ENCODE measurements at places on chromosomes 13 and 19. TPM values are rescaled to one million over a fixed set of nuclear protein-coding genes. Genes with fewer than 3 reads are reported as not detected.
A peak's percentile ranks its signal among the peaks of the same experiment; 100 is the strongest.

DNA sequence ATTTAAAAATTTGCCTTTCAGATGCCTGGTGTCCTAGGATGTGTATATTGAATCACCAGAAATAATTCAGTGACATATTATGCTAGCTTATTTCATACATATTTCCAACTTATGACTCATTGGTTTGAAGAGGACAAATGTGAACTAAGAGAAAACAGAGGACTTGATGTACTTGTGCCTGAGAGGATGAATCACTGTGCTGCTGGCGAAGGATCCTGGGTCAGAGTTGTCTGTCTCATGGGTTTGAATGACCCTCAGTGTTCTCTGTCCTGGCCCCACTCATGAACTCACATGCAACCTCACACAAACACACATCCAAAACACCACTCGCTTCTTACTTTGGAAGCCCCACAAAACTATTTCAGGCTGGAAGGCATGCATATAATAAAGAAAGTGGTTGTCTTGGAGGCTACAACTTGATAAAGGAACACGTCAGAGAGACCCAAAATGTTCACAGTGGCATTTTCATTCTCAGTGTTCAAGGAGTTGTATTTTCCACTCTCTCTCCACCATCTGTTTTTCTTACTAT lies 129.0 kb upstream of the SPRY2 start:
- no peaks in the 10 kb centered on the region for H3K4me1 ChIP-seq
- DNase-seq = no peak
- no peaks in the 10 kb centered on the region for H3K36me3 ChIP-seq
- H3K27ac ChIP-seq = peak overlapping the region; percentile 45

The CAPN12 gene
- 56.8 TPM for total RNA-seq

DNA sequence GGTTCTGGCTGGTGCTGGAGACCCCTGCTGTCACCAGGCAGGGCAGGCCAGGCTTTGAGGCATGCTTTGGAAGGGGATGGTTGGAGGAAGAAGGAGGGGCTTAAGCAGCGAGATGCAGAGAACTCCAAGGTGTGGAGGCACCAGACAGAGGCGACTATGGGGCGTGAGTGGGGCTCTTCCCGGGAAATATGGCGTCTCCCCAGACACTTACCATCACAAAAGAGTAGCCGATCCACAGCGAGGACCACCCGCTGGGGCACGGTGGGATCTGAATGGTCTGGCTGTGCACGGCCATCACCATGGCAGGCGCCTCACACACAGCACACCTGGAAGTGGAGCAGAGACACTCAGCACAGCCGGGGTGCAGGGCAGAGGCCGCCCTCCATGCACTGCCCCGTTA lies 151.9 kb downstream of the COL4A1 start:
- H3K4me3 ChIP-seq = no peak overlapping the region
- H3K27ac ChIP-seq = no peak overlapping the region
- H3K27me3 ChIP-seq = no peaks in the 10 kb centered on the region
- no peaks in the 10 kb centered on the region for H3K4me1 ChIP-seq
- peaks cover 45% of the 10 kb centered on the region for H3K36me3 ChIP-seq

DNA sequence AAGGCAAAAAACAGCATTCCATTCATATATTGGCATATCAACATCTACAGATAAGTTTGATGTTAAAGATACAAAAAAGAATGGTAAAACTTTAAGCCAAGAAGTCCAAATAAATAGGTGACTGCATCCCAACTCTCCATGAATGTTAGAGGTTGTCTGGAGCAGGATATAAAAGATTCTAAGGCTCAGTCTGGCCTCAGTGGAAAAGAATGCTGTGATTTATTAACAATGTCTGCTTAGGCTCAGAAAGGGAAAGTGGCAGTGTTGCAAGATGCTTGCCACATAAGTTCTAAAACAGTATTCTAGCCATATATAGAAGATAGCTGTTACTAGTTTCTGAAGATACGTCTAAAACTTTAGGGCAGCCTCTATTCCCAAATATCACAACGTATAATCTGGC lies 179.8 kb upstream of the NBEA start:
- H3K36me3 ChIP-seq = no peaks in the 10 kb centered on the region
- no peak overlapping the region for H3K27ac ChIP-seq
- DNase-seq = no peak
- no peak overlapping the region for H3K4me3 ChIP-seq
- no peaks in the 10 kb centered on the region for H3K4me1 ChIP-seq

The CDK8 gene
- total RNA-seq = 16.8 TPM

The IFNL1 gene
- total RNA-seq = not detected

GRCh38 chr19:18437491-18438330 lies at the start of gene ISYNA1:
Gene ISYNA1, minus strand, starts transcription at chr19:18438133. Its CDS starts 154 bp downstream, at chr19:18437979.
- DNase-seq = peak; percentile 68
- peak within 1 kb of the TSS; percentile 63 for H3K4me3 ChIP-seq
- H3K4me1 ChIP-seq = peaks cover 21% of the 10 kb centered on the region

- no peak for DNase-seq
- no peaks in the 10 kb centered on the region for H3K36me3 ChIP-seq
- H3K4me3 ChIP-seq = no peak overlapping the region
- H3K4me1 ChIP-seq = no peaks in the 10 kb centered on the region
These were observed 51.9 kb downstream of the GARRE1 start for GRCh38 chr19:34306213-34306661.

DNA sequence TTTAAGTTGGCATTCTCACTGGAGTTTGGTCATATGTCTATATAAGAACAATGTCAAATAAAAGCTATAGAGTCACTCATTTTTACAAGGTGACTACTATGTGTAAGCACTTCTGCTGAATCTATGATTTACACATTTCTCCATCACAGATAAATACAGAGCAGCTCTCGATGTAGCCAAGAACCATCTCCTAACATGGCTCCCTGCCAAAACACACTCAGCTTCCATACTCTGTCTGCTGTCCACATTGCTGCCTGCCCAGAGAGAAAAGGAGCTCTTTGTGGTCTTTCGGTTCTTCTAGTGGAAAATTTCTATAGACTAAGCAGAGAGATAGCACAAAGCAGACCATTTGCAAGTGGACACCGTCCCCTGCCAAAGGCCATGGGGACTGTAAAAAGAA lies 190.9 kb upstream of the KLF12 start:
- no peak for DNase-seq
- H3K27ac ChIP-seq = no peak overlapping the region
- no peaks in the 10 kb centered on the region for H3K4me1 ChIP-seq
- H3K36me3 ChIP-seq = no peaks in the 10 kb centered on the region
- H3K4me3 ChIP-seq = no peak overlapping the region

DNA sequence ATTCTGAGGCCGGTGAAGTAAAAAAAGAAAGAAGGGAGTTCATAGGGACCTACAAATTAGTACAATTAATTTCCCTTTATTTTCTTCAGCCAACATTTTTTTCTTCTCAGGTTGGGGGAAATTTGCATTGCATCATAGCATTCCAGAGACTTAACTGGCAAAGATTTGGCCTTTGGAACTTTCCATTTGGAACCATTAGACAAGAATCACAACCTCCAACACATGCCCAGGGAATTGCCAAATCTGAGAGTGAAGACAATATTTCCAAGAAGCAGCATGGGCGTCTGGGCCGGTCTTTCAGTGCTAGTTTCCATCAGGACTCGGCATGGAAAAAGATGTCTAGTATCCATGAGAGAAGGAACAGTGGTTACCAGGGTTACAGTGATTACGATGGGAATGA lies 6.4 kb upstream of the ERCC5 start:
- H3K27me3 ChIP-seq = no peaks in the 10 kb centered on the region
- DNase-seq = no peak
- no peak overlapping the region for H3K4me3 ChIP-seq
- peaks cover 34% of the 10 kb centered on the region for H3K36me3 ChIP-seq
- no peak overlapping the region for H3K27ac ChIP-seq

DNA sequence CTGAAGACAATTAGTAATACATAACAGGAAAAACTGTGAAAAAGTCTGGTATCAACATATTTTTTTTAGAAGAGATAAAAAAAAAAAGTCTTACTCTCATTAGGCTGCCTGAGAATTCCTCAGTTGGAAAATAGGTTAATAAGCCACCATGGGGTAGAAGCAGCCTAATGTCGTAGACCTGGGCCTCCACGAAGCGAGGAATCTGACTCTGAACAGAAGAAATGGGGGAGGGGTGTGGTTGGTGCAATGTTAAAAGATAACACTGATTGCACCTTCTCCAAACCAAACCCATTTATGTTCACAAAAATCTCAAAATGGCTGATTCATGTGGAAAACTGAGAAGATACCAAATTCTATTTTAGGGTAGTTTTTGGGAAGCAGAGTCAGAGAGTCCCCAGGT lies 62.4 kb downstream of the MPHOSPH8 start:
- no peak overlapping the region for H3K4me3 ChIP-seq
- H3K36me3 ChIP-seq = no peaks in the 10 kb centered on the region
- no peaks in the 10 kb centered on the region for H3K27me3 ChIP-seq
- H3K27ac ChIP-seq = no peak overlapping the region
- no peak for DNase-seq
- H3K4me1 ChIP-seq = no peaks in the 10 kb centered on the region

- no peaks in the 10 kb centered on the region for H3K27me3 ChIP-seq
- peak overlapping the region; percentile 82 for H3K4me3 ChIP-seq
- no peaks in the 10 kb centered on the region for H3K36me3 ChIP-seq
- H3K4me1 ChIP-seq = no peaks in the 10 kb centered on the region
- peak overlapping the region; percentile 64 for H3K27ac ChIP-seq
These were observed 338 bp downstream of the RGCC start for GRCh38 chr13:41457589-41458186.

DNA sequence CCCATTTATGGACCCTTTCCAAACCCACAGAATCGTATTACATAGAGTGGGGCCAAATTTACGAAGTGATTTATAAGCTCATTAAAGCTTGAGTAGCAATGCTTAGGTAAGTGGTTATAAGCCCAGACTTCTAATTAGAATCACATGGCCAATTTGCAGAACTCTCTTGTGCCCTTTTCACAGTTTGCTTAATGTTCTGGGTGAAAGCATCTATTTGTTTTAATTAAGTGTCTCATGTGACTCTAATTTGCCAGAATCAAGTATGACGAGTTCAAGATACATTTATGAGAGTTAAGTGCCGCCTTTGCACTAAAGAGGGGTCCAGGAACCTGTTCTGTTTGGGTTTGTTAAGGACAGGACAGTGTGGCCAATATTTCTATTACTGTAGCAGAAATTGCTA lies 46.0 kb upstream of the ZNF681 start:
- H3K27ac ChIP-seq = no peak overlapping the region
- H3K36me3 ChIP-seq = no peaks in the 10 kb centered on the region
- H3K4me3 ChIP-seq = no peak overlapping the region
- DNase-seq = no peak
- no peaks in the 10 kb centered on the region for H3K27me3 ChIP-seq
- no peaks in the 10 kb centered on the region for H3K4me1 ChIP-seq

GRCh38 chr13:37417060-37417441 lies 181.5 kb downstream of the POSTN start:
- no peak overlapping the region for H3K27ac ChIP-seq
- no peak for DNase-seq
- H3K4me3 ChIP-seq = no peak overlapping the region
- H3K27me3 ChIP-seq = no peaks in the 10 kb centered on the region

- no peaks in the 10 kb centered on the region for H3K36me3 ChIP-seq
- H3K4me3 ChIP-seq = no peak overlapping the region
- no peaks in the 10 kb centered on the region for H3K4me1 ChIP-seq
- no peaks in the 10 kb centered on the region for H3K27me3 ChIP-seq
- H3K27ac ChIP-seq = no peak overlapping the region
These were observed 13.2 kb downstream of the ENOX1 start for GRCh38 chr13:43773602-43774001.

GRCh38 chr13:60016229-60016628 lies 147.5 kb downstream of the DIAPH3 start:
- H3K36me3 ChIP-seq = no peaks in the 10 kb centered on the region
- DNase-seq = no peak

The CGB2 gene
- total RNA-seq = not detected

DNA sequence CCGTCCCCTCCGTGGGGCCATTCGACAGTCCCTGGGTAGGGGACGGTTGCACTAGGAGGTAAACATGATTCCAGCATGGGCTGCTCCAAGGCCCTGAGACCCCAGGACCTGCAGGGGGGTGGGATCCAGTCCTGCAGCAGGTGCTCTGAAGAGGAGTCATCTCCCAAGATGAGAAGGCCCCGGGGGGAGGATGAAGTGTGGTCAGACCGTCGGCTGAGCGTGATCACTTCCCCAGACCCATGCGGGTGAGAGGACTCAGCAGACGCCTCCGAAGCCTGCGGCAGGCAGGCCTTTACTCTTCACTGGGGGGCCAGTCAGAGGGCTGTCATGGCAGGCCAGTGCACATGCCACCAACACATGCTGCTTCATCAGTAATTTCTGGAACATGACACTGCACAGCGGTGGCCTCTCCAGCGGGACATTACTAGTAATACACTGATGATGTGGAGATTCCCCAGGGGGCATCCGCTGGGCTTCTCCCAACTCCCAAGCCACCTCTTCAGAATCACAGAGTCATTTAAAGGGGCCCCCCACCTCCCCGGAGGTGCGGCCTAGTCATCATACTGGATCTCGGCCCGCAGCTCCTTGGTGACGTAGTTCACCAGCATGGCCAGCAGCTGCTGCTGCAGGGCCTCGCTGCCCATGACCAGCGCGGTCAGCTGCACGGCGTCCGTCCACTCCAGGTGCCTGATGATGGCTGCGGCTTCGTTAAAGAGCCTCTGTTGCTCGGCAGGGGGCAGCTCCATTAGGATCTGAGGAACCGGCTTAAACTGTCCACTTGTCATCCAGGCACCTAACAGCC lies 12.7 kb downstream of the C19orf12 start:
- peaks cover 53% of the 10 kb centered on the region for H3K36me3 ChIP-seq
- no peak overlapping the region for H3K27ac ChIP-seq
- no peaks in the 10 kb centered on the region for H3K27me3 ChIP-seq
- DNase-seq = no peak

DNA sequence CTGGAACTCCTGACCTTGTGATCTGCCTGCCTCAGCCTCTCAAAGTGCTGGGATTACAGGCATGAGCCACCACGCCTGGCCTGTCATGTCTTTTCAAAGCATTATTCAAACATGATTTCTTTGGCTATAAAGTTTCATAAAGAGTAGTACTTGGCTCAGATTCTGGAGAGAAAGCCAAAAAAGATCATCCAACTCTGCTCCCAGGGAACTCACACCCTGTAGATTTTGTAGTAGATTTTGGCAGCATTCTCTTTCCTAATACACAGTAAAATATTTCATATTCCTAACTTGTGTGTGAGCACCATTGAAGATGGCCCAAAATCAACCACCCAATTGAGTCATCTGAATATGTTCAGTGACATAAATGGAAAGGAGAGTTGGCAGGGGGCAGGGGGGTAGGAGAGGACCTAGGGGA lies 48.4 kb downstream of the CAB39L start:
- H3K4me1 ChIP-seq = no peaks in the 10 kb centered on the region
- no peak overlapping the region for H3K4me3 ChIP-seq
- no peaks in the 10 kb centered on the region for H3K36me3 ChIP-seq
- H3K27me3 ChIP-seq = no peaks in the 10 kb centered on the region

GRCh38 chr13:20175406-20175794 lies 14.5 kb upstream of the GJA3 start:
- H3K27me3 ChIP-seq = no peaks in the 10 kb centered on the region
- H3K36me3 ChIP-seq = no peaks in the 10 kb centered on the region
- DNase-seq = no peak

GRCh38 chr13:52319876-52320275 lies 86.1 kb downstream of the THSD1 start:
- H3K36me3 ChIP-seq = no peaks in the 10 kb centered on the region
- no peaks in the 10 kb centered on the region for H3K4me1 ChIP-seq
- no peak overlapping the region for H3K27ac ChIP-seq
- H3K27me3 ChIP-seq = no peaks in the 10 kb centered on the region

GRCh38 chr19:18520848-18521691 lies 800 bp downstream of the ELL start:
- peak; percentile 67 for DNase-seq
- H3K27me3 ChIP-seq = no peaks in the 10 kb centered on the region
- peak overlapping the region; percentile 99 for H3K4me3 ChIP-seq
- peak overlapping the region; percentile 99 for H3K27ac ChIP-seq
- peaks cover 12% of the 10 kb centered on the region for H3K4me1 ChIP-seq
- no peaks in the 10 kb centered on the region for H3K36me3 ChIP-seq

GRCh38 chr13:107534548-107534947 lies 680.8 kb downstream of the LIG4 start:
- DNase-seq = no peak
- H3K4me1 ChIP-seq = no peaks in the 10 kb centered on the region
- H3K36me3 ChIP-seq = no peaks in the 10 kb centered on the region
- no peaks in the 10 kb centered on the region for H3K27me3 ChIP-seq
- no peak overlapping the region for H3K27ac ChIP-seq
